Dermis microvascular lymphatic vessel endothelial cell (primary cell): ENCODE measurements at places on chromosomes 11 and 22. TPM values are rescaled to one million over a fixed set of nuclear protein-coding genes. Genes with fewer than 3 reads are reported as not detected.

RIMBP3B gene
- total RNA-seq: under 0.01 TPM in 1 of 2 replicates, not detected in the other

- no peak for DNase-seq
These were observed 5.3 kb upstream of the CDC42EP1 start for GRCh38 chr22:37555029-37555428.

GRCh38 chr11:71129624-71130023 lies 122.8 kb downstream of the SHANK2 start:
- no peak for DNase-seq

DNA sequence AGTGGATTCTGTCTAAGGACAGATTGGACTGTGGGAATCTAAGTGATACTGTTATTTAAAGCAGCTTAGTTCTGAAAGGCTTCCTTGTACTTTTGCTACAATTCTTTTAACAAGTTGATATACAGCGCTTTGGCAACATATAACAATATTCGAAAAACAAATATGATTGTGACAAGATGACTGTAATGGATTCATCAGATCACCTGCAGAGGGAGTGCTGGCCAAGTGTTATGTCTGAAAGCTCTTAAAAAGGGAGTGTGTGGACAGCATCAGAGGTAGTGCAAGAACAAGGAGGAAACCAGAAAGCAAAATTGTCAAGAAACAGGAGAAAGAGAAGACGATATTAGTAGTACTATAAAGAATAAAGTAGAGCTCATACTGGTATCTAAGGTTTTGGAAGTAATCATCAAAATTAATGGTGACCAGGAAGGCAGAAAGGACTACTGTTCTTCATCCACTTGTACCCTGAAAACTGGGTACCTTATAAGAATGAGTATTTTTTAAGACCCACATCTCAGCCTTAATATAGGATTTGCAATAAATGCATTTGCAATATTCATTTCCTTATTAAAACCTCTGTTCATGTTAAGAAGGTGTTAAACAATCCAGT lies 1112.0 kb upstream of the CCDC90B start:
- no peak for DNase-seq

DNA sequence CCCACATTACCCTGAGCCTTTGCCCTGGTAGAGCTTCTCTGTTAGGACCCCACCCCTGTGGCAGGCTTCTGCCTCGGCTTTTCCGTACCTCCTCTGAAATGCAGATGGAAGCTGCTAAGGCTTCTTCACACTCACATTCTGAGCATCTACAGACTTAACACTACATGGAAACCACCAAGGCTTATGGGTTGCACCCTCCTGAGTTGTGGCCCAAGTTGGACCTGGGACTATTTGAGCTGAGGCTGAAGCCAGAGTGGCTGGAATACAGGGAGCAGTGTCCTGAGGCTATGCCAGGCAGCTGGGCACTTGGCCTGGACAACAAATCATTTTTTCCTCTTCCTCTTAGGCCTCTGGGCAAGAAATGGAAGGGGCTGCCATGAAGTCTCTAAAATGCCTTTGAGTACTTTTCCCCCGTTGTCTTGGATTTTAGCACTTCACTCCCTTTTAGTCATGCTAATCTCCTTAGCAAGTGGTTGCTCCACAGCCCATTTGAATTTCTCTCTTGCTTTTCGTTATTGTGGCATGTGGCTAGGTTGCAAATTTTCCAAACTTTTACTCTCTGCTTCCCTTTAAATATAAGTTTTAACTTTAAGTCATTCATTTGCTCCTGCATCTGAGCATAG lies 114.8 kb upstream of the FIBIN start:
- DNase-seq: no peak

DNA sequence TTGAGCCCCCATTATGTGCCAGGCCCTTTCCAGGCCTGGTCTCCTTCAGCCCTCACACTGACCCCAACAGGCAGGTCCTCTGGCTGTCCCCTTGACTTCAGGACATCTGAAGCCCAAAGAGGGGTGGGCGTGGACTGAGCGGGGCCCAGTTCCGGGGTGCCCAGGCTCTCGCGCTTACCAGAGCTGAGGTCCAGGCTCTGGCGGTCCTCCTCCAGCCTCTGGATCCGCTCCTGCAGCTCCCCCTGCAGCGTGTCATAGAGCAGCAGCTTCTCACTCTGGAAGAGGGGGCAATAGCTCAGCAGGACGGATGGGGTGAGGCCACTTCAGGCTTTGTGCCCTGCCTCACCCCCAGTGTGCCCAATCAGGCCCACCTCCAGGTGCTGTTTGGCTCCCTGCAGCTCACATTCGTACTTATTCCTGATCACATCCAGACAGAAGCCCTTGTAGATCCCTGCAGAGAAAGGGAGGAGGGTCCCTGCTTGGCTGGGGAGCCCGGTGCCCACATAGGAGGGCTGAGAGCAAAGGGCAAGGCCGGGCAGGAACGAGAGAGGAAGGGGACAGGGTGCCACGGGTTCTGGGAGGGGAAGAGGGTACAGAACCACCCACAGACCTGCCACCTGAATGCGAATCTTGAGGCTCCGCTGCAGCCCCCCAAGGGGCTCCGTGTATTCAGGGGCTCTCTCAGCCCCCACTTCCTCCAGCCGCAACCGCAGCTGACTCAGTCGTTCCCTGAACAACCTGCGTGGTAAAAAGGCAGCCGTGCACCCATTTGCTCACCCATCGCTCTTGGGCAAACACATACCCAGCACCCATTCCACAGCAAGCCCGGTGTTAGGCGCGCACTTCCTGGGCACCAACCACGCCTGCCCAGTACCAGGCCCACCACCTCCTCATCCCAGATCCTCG lies 4.1 kb downstream of the BRMS1 start:
- DNase-seq: no peak

KCNJ11 gene
- 0.64 and 2.1 TPM in 2 replicates for total RNA-seq

GRCh38 chr11:110473706-110474105 lies 44.0 kb downstream of the FDX1 start:
- no peak for DNase-seq

GRCh38 chr11:1727096-1727690 lies 23.2 kb downstream of the IFITM10 start:
- no peak for DNase-seq
